CD4-positive, alpha-beta T cell treated with Interleukin-4 for 4 hours (primary cell): ENCODE measurements at places on chromosomes 1 and 21.

DNA sequence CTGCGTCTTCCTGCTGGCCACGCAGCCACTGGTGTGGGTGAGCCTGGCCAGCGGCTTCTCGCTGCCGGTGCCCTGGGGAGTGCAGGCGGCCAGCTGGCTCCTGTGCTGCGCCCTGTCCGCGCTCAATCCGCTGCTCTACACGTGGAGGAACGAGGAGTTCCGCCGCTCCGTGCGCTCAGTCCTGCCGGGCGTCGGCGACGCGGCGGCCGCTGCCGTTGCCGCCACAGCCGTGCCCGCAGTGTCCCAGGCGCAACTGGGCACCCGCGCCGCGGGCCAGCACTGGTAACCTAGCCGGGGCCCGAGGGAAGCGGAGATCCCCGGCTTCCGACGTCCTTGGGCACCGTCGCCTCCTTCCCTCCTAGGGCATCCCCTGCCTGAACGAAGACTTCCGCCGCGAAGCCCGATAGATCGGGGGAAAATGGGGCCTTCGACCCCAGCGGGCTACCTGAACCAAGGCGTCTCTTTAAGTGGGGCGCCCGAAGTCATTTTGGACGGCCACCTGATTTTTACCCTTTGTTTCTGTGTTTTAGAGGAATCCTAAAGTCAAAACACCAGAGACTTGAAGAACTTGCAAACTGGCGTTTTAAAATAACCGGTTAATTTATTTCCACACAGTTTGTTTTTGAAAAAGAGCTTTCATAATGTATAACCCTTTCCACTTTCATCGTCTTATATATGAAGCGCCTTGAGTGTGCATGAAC is 2.0 kb downstream of the GPR88 start:
- no peak for DNase-seq

DNA sequence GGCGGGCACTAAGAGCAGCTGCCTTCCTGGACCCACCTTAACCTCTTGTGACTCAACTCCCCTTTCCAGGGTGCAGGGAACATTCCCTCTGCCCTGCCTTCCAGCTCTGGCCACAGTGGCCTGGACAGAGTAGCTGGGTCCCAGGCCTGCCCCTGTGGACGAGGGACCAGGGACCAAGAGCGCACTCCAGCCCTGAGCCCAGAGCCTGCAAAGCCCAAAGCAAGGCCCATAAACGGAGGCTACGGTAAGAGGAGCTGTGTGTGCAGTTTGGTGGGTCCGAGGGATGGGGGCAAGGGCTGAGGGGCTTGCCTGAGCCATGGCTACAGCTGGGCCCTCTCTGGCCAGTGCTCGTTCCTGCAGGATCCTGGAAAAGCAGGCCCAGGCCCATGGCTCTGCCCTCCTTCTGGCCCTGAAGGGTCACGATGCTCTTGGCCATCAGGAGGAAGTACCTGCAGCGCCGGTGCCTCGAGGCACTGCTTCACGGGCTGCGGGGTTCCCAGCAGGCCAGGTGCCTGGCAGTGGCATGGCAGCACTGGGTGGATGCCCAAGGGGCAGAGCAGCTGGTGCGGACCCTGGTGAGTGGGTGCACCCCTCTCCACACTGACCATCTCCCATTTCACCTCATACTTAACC is 17.8 kb downstream of the MTHFR start:
- DNase-seq = no peak

DNA sequence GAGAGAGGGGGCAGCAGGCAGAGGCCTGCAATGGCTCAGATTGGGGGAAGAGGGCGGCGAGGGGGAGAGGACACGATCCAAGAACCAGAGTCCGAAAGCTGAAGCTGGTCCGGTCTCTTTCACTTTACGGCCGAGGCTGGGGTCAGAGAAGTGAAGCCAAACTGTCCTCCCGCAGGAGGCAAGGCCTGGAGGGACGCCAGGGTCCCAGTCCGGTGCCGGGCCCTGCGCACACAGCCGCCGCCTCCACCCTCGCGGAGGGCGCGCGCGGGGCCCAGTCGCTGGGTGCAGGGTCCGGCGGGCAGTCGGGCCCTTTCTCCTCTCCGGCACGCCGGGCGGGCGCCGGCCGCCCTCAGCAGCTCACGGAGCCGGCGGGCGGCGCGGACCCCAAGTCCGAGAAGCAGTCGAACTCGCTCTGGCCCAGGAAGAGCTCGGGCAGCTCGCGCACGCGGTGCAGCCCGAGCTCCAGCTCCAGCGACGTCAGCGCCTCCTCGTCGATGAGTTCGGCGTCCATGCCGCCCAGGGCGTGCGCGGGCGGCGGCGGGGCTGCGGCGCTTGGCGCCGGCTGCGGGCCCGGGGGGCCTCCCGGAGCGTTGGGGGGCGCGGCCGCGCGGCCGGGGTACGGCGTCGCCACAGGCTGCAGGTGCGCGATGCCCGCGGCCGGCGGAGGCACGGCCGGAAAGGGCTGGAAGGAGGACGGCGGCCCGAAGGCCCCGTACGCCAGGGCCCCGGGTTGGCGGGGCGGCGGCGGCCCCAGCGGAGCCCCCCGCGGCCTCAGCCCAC is 749 bp downstream of the CITED4 start:
- DNase-seq = no peak

- DNase-seq = no peak
Measured at GRCh38 chr1:156895927-156896326, 2.4 kb downstream of the PEAR1 start.

DNA sequence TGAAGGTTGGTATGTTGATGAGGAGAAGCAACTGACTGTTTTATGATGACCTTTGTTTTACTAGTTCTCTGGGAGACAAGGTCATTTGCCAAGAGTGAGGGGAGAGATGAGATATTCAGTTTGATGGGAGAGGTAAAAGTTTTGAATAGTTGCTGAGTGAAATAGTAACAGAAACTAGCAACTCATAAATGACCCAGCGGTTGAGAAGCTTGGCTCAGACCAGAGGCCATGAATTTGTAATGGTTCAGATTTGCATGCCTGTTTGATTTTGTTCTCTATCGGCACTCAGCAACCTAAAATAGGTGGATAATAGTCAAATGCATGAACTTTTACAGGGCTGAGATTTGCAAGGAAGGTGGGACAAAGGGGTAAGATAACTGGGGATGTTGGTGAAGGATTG is 6.6 kb downstream of the CCDC30 start:
- DNase-seq = no peak

DNA sequence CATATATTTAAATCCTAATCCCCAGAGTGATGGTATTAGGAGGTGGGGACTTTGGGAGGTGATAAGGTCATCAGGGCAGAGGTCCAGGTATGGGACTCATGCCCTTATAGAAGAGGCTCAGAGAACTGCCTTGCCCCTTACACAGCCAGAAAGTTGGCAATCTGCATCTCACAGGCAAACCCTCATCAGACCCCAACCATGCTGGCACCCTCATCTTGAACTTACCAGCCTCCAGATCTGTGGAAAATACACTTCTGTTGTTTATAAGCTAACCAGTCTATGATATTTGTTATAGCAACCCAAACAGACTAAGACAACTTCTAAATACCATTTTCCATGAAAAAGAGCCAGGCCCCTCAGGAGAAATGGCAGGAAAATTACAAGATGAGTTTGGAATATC is 69.3 kb upstream of the PRDX6 start:
- no peak for DNase-seq
